ENCODE measurements at places on chromosomes 12 and 14. TPM values are rescaled to one million over a fixed set of nuclear protein-coding genes. Genes with fewer than 3 reads are reported as not detected.

DNA sequence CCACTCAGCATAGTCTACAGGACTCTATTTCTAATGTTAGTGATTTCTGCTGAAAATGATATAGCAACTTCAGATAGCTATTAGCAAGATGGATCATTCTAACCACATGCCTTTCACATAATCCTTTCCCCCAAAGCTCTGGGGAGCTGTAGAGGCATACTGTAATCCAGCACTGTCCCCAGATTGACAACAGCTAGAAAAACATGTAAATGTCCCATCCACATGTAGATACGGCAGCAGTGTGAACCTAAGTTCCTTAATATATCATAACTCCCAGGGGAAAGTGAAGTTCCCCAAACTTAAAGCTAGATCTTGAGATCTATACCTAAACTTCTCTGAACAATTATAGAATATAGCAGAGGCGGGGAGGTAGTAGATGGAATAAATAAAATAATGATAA is 14.0 kb downstream of the ZNF664 start:
- no peaks in the 10 kb centered on the region for H3K27me3 ChIP-seq
- no peak overlapping the region for H3K4me3 ChIP-seq
- H3K27ac ChIP-seq = no peak overlapping the region
- DNase-seq = no peak
- no peaks in the 10 kb centered on the region for H3K4me1 ChIP-seq

DNA sequence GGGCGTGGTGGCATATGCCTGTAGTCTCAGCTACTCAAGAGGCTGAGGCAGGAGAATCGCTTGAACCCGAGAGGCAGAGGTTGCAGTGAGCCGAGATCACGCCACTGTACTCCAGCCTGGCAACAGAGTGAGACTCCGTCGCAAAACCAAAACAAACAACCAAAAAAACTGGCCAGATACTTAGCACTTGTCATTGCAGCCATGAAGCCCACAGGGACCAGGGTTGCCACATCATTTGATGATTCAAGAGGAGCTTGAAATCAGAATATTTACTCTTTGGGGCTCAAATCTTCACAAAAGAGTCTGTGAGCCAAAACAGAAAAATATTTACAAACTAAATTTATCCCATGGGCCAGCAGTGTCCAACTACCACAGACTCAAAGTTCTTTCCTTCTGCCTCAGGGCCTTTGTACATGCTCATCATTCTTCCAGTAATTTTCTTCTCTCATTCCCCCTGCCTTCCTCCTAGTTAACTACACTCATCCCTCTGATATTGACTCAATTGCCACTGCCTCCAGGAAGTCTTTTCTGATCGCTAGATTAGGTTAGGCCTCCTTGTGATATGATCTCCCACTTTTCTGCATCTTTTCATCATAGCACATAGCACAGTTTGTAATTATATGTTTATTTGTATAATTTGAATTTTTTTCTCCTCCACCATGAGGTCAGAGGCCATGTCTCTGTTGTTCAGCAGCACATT is 130.8 kb upstream of the PLEKHG7 start:
- no peak overlapping the region for H3K27ac ChIP-seq
- H3K4me3 ChIP-seq = no peak overlapping the region
- no peaks in the 10 kb centered on the region for H3K4me1 ChIP-seq
- no peak for DNase-seq
- no peaks in the 10 kb centered on the region for H3K27me3 ChIP-seq

DNA sequence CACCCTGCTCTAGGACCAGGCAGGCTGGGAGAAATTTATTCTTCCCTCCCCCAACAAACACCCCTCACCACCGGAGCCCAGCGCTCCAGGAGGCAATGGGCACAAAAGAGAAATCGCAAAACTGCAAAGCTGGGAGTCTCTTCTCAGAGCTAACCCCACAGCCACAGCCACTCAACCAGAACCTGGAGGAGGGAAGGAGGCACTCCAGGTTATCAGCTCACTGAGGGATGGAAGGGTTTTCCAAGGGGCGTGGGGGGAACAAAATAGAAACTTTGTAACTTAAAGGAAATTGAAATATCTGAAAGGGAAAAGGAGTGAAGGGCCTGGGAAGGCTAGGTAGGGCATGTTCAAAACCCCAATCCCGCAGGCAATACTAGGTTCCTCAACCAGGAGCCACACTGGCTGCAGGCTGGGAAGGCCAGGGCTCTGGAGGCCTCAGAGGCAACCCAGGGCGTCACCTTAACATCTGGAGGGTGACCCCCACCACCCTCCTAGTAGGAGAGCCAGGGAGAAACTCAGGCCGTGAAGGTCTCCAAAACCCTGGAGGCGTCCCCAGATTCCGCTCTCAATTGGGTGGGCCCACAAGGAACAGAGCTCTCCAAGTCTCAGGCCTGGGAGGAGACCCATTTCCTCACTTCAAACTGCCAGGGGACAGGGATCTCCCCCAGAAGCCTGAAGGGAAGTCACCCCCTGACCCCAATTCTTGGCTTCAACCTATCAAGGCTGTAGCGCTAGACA is 3.2 kb downstream of the KDM2B start:
- H3K36me3 ChIP-seq = no peaks in the 10 kb centered on the region
- H3K4me3 ChIP-seq = no peak overlapping the region
- H3K27me3 ChIP-seq = no peaks in the 10 kb centered on the region

- peaks cover 2% of the 10 kb centered on the region for H3K4me1 ChIP-seq
- no peaks in the 10 kb centered on the region for H3K27me3 ChIP-seq
- H3K4me3 ChIP-seq = no peak overlapping the region
- H3K27ac ChIP-seq = no peak overlapping the region
- H3K36me3 ChIP-seq = no peaks in the 10 kb centered on the region
- DNase-seq = no peak
Observed at GRCh38 chr14:68596701-68597100, 196.2 kb downstream of the ZFP36L1 start.

DNA sequence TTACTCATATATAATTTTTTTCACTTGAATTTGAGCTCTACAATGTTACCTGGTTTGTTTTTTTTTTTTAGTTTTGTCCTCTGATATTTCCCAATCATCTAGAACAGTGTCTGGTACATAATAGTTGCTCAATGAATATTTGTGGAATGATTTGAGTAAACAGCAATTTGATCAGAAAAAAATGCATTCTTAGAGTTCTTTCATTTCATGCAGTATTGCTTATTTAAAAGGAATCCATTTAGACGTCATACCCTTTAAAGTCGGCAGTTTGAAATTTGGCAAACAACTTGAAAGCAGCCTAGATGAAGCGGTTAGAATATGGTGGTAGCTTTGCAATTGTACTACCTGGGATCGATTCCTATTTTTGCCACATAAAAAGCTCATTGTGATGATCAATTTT is 140.0 kb downstream of the PDE3A start:
- no peaks in the 10 kb centered on the region for H3K27me3 ChIP-seq
- DNase-seq = no peak
- H3K27ac ChIP-seq = no peak overlapping the region
- H3K36me3 ChIP-seq = no peaks in the 10 kb centered on the region
- H3K4me3 ChIP-seq = no peak overlapping the region
- H3K4me1 ChIP-seq = peaks cover 3% of the 10 kb centered on the region

The ITGA7 gene
- 463 TPM for total RNA-seq

- no peaks in the 10 kb centered on the region for H3K27me3 ChIP-seq
- no peak overlapping the region for H3K4me3 ChIP-seq
- H3K4me1 ChIP-seq = no peaks in the 10 kb centered on the region
- no peak overlapping the region for H3K27ac ChIP-seq
Observed at GRCh38 chr12:25463521-25463920, 89.6 kb downstream of the LMNTD1 start.

The VSX2 gene
- total RNA-seq = not detected

- no peak overlapping the region for H3K27ac ChIP-seq
- no peaks in the 10 kb centered on the region for H3K36me3 ChIP-seq
- H3K4me1 ChIP-seq = no peaks in the 10 kb centered on the region
- H3K4me3 ChIP-seq = no peak overlapping the region
- no peaks in the 10 kb centered on the region for H3K27me3 ChIP-seq
Observed at GRCh38 chr14:68627868-68628604, 164.8 kb downstream of the ZFP36L1 start.

The SLCO1B1 gene
- total RNA-seq = not detected

The ATF1 gene
- 39.0 TPM for total RNA-seq

GRCh38 chr14:82766996-82767395 is 1233.3 kb upstream of the SEL1L start:
- H3K36me3 ChIP-seq = no peaks in the 10 kb centered on the region
- H3K4me1 ChIP-seq = no peaks in the 10 kb centered on the region
- no peak overlapping the region for H3K27ac ChIP-seq
- no peak for DNase-seq

- no peaks in the 10 kb centered on the region for H3K4me1 ChIP-seq
- H3K27ac ChIP-seq = no peak overlapping the region
- H3K27me3 ChIP-seq = no peaks in the 10 kb centered on the region
- DNase-seq = no peak
Observed at GRCh38 chr12:98733667-98734350, 88.7 kb downstream of the APAF1 start.

DNA sequence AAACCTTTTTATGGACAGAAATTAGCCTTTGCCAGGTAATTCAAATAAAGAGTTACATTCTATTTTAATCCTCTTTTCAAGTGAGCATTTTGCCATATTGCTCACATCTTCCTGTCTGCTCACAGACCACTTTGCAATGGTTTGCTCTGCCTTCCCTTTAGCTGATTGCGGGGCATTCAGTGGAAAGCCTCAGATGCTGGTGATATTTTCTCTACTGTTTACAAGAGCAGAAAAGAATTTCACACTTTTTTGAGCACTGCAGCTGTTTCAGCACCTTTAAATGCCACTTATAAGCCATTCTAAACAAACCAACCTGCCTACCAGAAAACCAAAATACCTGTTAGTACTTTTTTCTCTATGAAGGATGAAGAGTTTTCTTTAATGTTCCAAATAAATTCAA is 195.7 kb upstream of the LRIG3 start:
- H3K4me1 ChIP-seq = peaks cover 7% of the 10 kb centered on the region
- H3K27ac ChIP-seq = no peak overlapping the region
- DNase-seq = no peak
- no peak overlapping the region for H3K4me3 ChIP-seq
- H3K27me3 ChIP-seq = no peaks in the 10 kb centered on the region
- H3K36me3 ChIP-seq = no peaks in the 10 kb centered on the region

- DNase-seq = peak; percentile 78
- no peak overlapping the region for H3K27ac ChIP-seq
- peak overlapping the region; percentile 8 for H3K4me3 ChIP-seq
Observed at GRCh38 chr12:113152835-113153814, 3.6 kb downstream of the CFAP73 start.

The ALG10B gene
- 7.8 TPM for total RNA-seq

The OASL gene
- 1.7 TPM for total RNA-seq

DNA sequence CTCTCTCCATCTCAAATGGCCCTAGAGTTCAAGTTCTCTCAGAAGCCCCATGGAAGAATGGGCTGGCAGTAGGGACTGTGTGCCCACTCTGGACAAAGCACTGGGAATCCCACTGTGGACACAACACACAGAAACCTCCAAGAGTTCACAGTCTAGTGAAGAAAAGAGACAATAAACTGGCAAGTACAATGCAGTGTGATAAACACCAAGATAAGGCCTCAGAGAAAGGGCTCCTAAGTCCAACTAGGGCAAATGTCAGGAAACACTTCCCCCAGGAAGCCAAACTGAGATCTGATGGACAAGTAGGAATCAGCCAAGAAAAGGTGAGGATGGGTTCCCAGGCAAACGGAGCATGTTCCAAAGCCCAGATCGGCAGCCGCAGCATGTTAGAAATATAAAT is 5.4 kb downstream of the VSIG10 start:
- H3K36me3 ChIP-seq = no peaks in the 10 kb centered on the region
- H3K4me3 ChIP-seq = no peak overlapping the region
- H3K4me1 ChIP-seq = no peaks in the 10 kb centered on the region
- H3K27me3 ChIP-seq = no peaks in the 10 kb centered on the region
- no peak for DNase-seq

GRCh38 chr14:25993830-25994229 is 604.0 kb downstream of the NOVA1 start:
- DNase-seq = no peak
- no peak overlapping the region for H3K27ac ChIP-seq
- H3K4me1 ChIP-seq = no peaks in the 10 kb centered on the region
- H3K4me3 ChIP-seq = no peak overlapping the region
- H3K36me3 ChIP-seq = no peaks in the 10 kb centered on the region

The PPP4R4 gene
- total RNA-seq = 0.93 TPM

DNA sequence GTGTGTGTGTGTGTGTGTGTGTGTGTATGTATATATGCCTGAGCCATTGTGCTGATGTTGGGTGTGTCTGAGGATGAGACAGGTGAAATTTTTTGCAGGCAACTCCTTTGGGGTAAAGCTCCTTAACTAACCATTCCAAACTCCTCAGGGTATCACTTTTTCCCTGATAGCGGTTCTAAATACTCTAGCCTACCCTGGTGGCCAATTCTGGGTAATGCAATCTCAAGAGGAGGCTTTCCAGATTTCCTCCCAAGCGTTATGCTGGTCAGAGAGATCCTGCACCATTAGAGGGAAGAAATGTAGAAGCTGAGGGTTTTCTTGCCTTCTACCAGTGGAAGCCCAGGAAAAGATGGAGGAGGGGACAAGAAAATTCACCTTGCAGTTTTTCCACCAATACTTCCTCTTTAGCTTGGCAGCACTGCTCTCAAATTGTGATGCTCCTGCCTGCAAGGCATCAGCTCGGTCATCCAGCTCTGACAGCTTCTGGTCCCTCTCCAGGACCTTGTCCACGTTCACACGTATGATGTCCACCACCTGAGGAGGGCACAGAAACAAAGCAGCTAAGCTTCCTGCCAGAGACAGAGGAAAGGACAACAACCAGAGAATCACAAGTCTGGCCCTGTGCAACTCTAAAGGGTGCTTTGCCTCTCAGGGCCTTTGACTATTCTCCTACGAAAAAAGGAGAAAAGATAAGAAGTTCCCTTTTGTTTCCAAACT is 4.9 kb downstream of the VAMP1 start:
- no peaks in the 10 kb centered on the region for H3K27me3 ChIP-seq
- H3K27ac ChIP-seq = no peak overlapping the region
- no peaks in the 10 kb centered on the region for H3K36me3 ChIP-seq
- no peak for DNase-seq

- H3K27ac ChIP-seq = peak overlapping the region; percentile 34
- H3K4me1 ChIP-seq = peaks cover 10% of the 10 kb centered on the region
- no peak overlapping the region for H3K4me3 ChIP-seq
Observed at GRCh38 chr12:101076921-101077320, 133.1 kb downstream of the SLC5A8 start.

- no peak overlapping the region for H3K4me3 ChIP-seq
- no peaks in the 10 kb centered on the region for H3K36me3 ChIP-seq
- no peak overlapping the region for H3K27ac ChIP-seq
- H3K27me3 ChIP-seq = no peaks in the 10 kb centered on the region
- H3K4me1 ChIP-seq = no peaks in the 10 kb centered on the region
Observed at GRCh38 chr12:82040987-82041743, 282.0 kb upstream of the PPFIA2 start.
